ENCODE measurements at places on chromosomes 2 and 18. TPM values are rescaled to one million over a fixed set of nuclear protein-coding genes. Genes with fewer than 3 reads are reported as not detected.

GRCh38 chr2:101596333-101596732 is 101.2 kb upstream of the MAP4K4 start:
- no peaks in the 10 kb centered on the region for H3K4me1 ChIP-seq
- no peak overlapping the region for H3K4me3 ChIP-seq
- H3K27ac ChIP-seq, result no peak overlapping the region
- no peak for DNase-seq
- no peaks in the 10 kb centered on the region for H3K27me3 ChIP-seq
- H3K36me3 ChIP-seq, result no peaks in the 10 kb centered on the region

DNA sequence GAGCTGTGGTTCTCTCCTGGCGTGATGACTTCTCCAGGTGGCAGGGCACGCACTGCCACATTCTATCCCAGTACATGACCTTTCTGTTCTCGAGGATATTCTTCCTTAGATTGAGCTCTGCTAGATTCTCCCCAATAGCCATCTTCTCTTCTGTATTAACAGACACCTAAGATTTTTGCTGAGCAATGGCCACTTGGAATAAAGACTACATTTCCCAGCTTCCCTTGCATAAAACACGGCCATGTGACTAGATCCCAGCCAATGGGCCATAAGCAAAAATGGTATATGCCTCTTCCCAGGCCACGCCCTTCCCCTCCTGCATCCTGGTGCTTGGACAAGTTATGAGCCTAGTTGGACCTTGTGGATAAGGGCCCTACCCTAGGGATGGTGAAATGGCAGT is 82.1 kb downstream of the EIF2AK3 start:
- no peak overlapping the region for H3K27ac ChIP-seq
- H3K4me1 ChIP-seq, result no peaks in the 10 kb centered on the region
- no peaks in the 10 kb centered on the region for H3K36me3 ChIP-seq
- H3K4me3 ChIP-seq, result no peak overlapping the region
- peaks cover 3% of the 10 kb centered on the region for H3K27me3 ChIP-seq

DNA sequence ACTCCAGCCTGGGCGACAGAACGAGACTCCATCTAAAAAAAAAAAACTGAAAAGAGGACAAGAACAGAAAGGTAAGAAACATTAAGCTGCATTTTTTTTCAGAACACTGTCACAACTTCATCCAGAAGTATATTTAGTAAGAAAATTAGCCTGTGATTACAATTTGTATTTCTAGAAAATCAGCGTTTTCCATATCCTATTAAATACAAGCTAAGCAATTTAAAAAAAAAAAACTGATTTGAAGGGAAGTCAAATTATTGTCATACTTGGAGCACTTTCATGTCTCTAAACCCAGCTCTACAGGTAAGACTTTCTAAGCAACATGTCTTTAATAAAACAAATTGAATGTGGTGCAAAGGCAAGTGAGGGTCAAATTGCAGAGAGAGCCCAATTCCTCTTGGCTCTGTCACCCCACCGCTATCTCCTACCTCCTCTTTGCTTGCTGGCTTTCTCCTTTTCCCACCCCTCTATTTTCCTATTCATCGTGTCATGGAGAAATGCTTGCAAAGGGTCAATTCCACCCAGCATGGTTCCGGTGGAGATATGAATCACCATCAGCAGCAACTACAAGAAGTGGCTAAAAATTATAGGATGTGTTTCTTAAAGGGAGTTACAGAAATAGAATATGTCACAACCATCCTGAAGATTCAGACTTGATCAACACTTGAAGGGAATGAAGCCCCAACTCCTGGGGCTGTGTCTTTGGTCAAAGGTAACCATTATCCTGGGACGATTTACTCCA is 68.4 kb upstream of the BCL11A start:
- H3K27ac ChIP-seq, result no peak overlapping the region
- no peaks in the 10 kb centered on the region for H3K27me3 ChIP-seq
- no peaks in the 10 kb centered on the region for H3K4me1 ChIP-seq
- H3K4me3 ChIP-seq, result no peak overlapping the region
- no peaks in the 10 kb centered on the region for H3K36me3 ChIP-seq

DNA sequence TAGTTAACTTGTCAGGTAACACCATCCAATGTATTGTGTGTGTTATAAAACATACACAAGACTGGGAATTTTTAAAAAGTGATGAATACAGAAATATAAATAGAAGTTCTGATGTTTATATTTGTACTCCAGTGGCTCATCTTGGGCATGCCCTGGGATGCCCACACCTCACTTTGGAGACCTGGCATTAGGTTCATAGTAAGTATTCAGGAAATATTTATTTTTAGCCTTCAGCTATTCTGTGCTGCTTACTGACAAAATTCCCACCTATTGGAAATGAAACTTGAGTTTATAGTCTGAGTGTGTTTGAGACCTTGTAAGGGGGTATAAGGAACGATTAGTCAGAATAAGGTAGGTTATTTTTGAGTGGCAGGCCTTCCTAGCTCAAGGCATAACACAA is 67.5 kb downstream of the MYO1B start:
- no peaks in the 10 kb centered on the region for H3K4me1 ChIP-seq
- H3K27me3 ChIP-seq, result no peaks in the 10 kb centered on the region
- no peak overlapping the region for H3K27ac ChIP-seq
- no peaks in the 10 kb centered on the region for H3K36me3 ChIP-seq
- DNase-seq, result no peak

DGUOK gene
- total RNA-seq, result 56.8 TPM

- DNase-seq, result no peak
- H3K27me3 ChIP-seq, result no peaks in the 10 kb centered on the region
- H3K4me1 ChIP-seq, result no peaks in the 10 kb centered on the region
- H3K4me3 ChIP-seq, result no peak overlapping the region
- no peak overlapping the region for H3K27ac ChIP-seq
- no peaks in the 10 kb centered on the region for H3K36me3 ChIP-seq
Observed at GRCh38 chr2:1248187-1248586, 165.1 kb upstream of the TPO start.

EVA1A gene
- not detected for total RNA-seq

GRCh38 chr2:30225131-30225762 is 6.1 kb upstream of the LBH start:
- peaks cover 66% of the 10 kb centered on the region for H3K4me1 ChIP-seq
- peak; percentile 83 for DNase-seq
- H3K36me3 ChIP-seq, result no peaks in the 10 kb centered on the region
- peak overlapping the region; percentile 97 for H3K27ac ChIP-seq
- no peaks in the 10 kb centered on the region for H3K27me3 ChIP-seq

- H3K27ac ChIP-seq, result peak overlapping the region; percentile 63
- no peak for DNase-seq
- peak overlapping the region; percentile 5 for H3K4me3 ChIP-seq
- H3K4me1 ChIP-seq, result peaks cover 50% of the 10 kb centered on the region
Observed at GRCh38 chr2:241859436-241860183, 916 bp upstream of the PDCD1 start.

DNA sequence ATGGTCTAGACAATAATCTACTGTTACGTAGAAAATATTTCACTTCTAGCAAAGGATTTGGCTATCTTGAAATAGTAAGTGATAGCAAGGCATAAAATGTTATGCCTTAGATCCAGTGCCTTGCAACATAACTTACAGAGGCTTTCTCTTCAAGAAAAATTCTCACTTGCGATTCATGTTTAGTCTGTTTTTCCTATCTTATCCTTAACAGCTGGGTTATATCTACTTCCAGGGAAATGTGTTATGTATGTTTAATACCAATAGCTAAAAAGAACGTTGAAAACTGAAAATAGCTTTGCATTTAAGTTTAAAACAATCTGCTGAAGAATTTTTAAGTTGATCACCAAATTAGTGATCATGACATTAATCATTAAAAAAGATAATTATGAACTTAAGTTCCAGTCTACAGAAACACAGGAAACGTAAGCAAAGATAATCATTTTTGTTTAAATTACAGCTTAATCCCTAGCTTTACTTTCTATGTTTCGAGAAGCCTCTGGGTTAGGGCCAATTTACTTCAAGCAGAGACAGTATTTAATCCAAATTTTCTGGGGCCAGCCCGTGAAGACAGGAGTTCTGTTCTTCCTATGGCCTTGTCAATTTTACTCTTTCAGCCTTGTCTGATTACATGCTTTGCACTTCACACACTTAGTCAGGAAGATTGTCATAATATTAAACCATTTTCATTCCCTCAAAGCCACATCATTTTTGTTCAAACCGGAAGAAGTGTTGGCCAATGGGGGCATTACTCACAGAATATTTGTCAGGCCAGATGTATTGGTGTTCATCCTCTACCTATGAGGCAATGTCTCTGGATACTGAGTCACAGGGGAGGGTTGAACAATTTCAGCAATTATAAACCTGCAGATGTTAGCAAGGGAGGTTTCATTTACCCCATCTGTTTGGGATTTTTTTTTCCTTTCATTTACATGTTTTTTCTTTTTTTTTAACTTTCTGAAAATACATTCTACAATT is 1132.9 kb upstream of the ZEB2 start:
- DNase-seq, result no peak
- no peaks in the 10 kb centered on the region for H3K4me1 ChIP-seq
- H3K4me3 ChIP-seq, result no peak overlapping the region
- H3K36me3 ChIP-seq, result no peaks in the 10 kb centered on the region

DNA sequence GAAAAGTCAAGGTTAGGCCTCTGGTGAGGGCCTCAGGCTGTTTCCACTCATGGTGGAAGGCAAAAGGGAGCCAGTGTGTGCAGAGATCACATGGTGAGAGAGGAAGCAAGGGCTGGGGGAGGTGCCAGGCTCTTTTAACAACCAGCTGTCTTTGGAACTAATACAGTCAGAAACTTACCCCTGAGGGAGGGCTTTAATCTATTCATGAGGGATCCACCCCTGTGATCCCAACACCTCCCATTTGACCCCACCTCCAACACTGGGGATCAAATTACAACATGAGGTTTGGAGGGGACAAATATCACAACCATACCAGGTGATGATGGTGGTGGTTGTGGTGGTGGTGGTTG is 10.9 kb downstream of the POLI start:
- H3K4me1 ChIP-seq, result no peaks in the 10 kb centered on the region
- H3K27me3 ChIP-seq, result no peaks in the 10 kb centered on the region
- DNase-seq, result no peak
- H3K27ac ChIP-seq, result no peak overlapping the region

GDF7 gene
- 0.05 TPM for total RNA-seq

- H3K4me1 ChIP-seq, result peaks cover 6% of the 10 kb centered on the region
- DNase-seq, result no peak
- H3K36me3 ChIP-seq, result no peaks in the 10 kb centered on the region
- H3K27me3 ChIP-seq, result no peaks in the 10 kb centered on the region
- no peak overlapping the region for H3K27ac ChIP-seq
Observed at GRCh38 chr2:25566094-25566493, 107.3 kb downstream of the DTNB start.

HAAO gene
- total RNA-seq, result 1.3 TPM

Data from natural killer cell (primary cell).